CD8-positive, alpha-beta T cell (primary cell): ENCODE measurements at places on chromosomes 7 and 10. TPM values are rescaled to one million over a fixed set of nuclear protein-coding genes. Genes with fewer than 3 reads are reported as not detected.

DNA sequence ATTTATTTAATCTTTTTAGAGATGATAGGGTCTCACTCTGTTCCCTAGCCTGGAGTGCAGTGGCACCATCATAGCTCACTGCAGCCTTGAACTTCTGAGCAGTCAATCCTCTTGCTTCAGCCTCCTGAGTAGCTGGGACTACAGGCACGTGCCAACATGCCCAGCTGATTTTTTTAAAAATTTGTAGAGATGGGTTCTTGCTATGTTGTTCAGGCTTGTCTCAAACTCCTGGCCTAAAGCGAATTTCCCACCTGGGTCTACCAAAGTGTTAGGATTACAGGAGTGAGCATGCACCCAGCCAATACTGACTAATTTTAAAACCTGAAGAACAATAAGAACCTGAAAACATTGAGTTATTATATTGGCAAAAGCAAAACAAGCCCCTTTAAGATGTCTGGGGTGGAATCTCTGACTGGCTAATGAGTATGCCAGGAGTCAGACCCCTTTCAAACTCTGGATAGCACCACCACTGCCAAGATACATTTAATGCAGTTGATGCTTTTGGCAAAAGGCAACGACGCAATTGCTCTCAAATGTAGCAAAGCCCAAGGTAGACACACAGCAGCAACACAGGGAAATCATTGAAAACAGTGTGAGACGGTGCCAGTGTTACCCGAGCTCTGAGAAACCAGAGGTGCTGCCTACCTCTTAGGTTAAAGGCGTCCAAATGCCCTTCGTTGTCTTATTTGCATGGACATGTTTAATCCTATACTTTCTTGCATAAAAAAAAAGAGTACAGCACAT is 40.7 kb upstream of the TOMM7 start:
- no peak for DNase-seq

GRCh38 chr10:131668903-131669302 is 231.9 kb upstream of the PPP2R2D start:
- no peak for DNase-seq

The TMEM273 gene
- total RNA-seq: 1.2 TPM

- DNase-seq: no peak
Measured at GRCh38 chr7:105367458-105367857, 21.3 kb downstream of the SRPK2 start.

The SLIT1 gene
- total RNA-seq: 0.17 TPM

DNA sequence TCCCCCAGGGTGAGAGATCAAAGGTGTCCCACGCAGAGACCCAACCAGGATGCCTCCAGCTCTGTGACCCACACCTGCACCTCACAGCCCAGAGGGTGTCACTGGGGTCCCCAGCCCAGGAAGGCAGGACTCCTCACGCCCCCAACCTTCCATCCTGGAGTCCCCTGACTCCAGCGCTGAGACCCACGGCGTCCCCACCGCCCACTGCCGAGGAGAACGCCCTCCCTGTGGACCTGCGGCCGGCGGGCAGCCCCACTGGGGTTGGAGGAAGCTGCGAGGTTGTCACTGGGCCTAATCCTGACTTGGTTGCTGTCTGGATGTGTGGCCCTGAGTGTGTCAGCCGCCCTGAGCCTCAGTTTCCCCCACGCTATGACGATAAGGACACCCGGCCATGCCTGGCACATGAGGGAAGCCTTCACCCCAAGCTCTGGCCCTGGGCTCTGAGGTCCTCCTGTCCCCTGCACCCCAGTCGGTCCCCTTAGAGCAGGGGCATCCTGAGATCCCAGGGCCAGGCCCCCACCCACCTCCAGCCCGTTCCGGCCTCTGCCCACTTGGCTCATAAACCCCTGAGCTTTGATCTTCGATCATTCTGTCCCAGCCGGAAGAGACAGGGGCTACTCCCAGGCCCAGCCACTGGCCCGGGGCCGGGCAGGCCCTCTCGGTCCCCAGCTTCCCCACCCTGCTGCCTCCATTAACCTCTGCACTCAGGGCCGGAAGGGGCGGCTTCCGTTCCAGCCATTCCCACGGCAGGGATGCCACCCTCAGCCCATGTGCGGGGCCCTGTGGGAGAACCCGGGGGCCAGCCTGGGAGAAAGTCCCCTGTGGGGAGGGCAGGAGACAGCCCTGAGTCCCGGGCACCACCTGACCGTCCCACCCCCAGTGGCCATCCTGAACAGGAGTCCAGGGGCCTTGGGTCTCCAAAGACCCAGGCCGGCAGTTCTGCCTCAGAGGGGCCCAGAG is 113.2 kb downstream of the MICALL2 start:
- DNase-seq: no peak

DNA sequence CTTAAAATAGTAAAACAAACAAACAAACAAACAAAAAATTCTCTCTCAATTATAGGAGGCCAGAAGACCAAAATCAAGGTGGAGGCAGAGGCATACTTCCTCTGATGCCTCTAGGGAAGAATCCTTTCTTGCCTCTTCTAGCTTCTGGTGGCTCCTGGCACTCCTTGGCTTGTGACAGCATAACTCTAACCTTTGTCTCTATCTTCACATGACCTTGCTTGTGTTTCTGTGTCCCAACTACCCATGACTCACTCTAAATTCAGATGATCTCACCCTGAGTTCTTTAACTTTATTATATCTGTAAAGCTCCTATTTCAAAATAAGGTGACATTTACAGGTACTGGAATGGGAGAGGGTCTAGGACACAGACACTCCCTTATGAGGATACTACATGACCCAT is 88.3 kb upstream of the ANTXRL start:
- no peak for DNase-seq

DNA sequence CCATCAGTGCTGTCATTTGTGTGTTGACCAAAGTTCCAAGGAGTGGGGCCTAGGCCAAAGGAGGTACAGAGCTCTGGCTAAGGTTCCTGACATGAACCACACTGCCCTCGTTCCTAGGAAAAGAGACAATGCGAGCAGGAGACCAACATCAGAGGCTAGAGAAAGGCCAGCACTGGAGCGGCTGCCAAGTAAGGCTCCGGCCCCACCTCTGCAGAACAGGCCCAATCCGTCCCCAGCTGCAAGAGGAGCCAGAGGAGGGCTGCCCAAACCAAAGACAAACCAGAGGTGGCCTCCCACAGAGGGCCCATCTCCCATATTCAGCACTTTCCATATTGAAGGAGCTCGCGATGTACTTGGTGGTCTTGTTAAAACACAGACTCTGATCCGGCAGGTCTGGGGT is 81.0 kb downstream of the FAM53B start:
- DNase-seq: no peak

DNA sequence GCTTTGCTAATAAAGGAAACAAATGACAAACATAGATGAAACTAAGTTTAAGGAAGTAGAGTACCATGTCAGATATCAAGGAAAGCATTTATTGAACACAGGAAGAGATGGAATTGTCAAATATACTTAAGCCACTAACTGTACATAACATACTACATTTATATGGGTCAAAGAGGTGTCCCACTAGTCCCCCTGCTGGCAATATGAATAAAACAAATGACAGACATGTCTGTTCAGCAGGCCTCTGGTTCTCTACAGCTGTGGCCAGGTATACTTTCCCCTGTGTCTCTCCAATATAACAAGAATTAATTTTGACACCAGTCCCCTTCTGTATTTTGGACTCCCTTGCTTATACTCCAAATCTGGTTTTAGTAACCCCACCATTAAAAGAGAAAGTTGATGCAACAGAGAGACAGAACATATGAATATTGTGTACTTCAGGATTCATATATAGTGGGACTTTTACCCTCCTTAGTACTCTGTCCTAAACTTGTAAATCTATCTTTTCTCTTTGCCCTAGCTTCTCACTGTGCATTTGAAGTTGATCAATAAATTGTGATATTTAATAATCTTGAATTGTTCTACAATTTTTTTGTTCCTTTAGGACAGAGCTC is 42.9 kb downstream of the CD36 start:
- no peak for DNase-seq

GRCh38 chr10:88617772-88618300 is 31.3 kb downstream of the LIPJ start:
- DNase-seq: no peak

DNA sequence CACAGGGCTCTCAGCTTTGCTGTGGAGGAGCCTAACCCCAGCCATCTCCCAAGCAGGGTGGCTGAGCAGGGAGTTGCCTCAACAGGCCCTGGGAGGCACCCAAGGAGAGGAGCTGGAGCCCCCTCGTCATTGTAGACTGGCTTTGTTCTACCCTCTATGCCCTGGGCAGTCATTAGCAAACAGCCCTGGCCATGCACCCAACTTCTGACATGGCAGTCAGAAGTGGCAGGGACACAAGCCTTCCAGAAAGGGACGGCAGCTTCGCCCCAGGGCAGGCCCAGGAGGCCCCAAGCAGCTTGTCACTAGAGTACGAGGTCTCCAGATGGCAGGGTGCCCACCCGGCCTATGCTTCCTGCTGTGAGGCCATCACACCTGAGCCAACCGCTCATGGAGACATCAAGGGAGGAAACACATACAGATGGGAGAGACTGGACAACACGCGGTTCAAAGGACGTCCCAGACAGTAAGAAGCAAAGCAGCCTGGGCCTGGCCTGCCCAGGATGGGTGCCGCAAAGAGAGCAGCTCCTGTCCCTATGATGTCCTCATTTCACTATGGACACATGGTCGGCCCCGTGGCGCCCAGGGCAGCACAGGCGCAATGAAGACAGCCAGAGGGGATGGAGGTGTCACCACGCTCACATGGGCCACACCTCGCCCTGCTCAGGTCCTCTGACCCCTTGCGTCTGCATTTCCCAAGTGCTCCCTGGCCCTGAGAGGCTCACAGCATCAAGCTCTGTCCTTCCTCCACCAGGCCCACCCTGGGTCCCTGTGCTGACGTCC is 190.9 kb upstream of the CXCL12 start:
- no peak for DNase-seq

GRCh38 chr7:7861211-7861633 is 107.4 kb upstream of the GLCCI1 start:
- no peak for DNase-seq

- DNase-seq: no peak
Measured at GRCh38 chr7:106480161-106480579, 180.8 kb downstream of the CCDC71L start.
